Head of caudate nucleus (tissue), 42 donors: ENCODE measurements at places on chromosomes 6 and 20.

DNA sequence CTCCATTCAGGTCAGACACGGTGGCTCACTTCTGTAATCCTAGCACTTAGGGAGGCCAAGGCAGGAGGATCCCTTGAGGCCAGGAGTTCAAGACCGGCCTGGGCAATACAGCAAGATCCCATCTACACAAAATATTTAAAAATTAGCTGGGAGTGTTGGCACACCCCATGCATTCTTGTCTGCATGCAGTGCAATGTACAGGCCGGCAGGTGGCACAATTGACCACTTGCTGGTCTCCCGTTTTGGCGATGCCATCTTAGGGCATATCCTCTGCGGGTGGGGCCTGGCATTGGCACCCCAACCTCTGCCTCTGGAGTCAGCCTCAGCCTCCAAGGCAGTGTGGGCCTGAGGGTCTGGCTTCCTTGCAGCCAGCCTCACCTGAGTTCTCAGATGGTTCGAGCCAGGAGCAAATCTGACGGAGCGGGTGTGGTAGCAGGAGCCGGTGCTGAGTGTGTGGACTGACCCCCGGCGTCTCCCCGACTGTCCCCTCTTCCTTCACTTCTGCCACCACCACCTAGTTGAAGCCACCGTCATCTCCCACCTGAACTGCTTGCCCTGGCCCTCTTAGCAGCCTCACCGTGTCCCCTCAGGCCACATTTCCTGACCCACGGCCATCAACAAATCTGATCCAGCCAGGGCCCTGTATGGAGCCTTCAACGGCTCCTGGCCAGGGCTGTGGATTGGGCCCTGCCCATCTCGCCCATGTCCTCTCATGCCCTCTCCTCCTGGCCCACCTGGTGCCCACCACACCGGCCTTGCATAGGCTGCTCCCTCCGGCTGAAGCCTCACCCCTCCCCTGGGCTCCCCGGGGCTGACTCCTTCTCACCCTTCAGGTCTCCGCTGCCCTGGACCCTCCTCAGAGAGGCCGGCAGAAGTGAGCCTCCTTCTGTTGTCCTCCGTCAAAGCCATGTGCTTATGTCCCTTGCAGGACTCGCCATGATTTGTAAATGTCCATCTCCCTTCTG is 44.0 kb downstream of the EFCAB8 start:
- DNase-seq: peak; percentile 83

DNA sequence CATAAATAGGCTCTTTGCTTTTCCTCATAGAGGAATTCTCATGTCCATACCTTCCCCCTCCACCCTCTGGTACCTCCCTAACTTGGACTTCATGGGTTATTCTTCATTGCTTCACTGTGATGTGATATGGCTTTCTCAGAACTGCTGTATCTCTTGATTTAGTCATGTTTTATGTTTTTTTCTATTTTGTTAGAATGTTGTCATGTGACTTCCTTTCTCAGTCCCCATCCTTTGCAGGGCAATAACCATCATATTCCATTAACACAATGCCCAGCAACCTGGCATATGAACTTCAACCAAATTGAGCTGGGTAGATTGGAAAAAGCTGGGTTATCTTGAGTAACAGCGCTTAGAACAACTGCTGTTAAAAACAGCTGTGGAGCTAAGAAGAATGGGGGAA is 190.9 kb upstream of the PRSS16 start:
- DNase-seq: no peak

- DNase-seq: no peak
These were observed 369.4 kb downstream of the TAF4 start for GRCh38 chr20:61696181-61696735.

DNA sequence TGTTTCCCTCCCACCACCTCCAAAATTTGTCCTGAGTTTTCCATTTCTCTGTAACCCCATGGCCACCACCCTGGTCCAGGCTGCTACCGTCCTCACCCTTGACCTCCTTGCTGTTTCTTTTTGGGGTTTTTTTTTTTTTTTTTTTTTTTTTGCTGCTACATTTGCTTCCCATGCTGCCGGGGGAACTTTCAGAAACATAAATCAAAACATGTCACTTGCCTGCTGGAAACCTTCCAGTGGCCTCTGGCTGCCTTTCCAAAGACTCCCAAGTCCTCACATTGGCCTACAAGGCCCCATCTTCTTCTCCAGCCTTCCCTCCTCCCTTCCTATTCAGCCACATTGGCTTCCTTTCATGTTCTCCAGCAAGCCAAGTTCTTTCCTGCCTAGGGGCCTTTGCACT is 50.4 kb upstream of the PTGIS start:
- no peak for DNase-seq

- no peak for DNase-seq
These were observed 20.1 kb downstream of the RNF24 start for GRCh38 chr20:3995067-3995748.

GRCh38 chr6:142339113-142339512 is 37.3 kb downstream of the ADGRG6 start:
- no peak for DNase-seq

DNA sequence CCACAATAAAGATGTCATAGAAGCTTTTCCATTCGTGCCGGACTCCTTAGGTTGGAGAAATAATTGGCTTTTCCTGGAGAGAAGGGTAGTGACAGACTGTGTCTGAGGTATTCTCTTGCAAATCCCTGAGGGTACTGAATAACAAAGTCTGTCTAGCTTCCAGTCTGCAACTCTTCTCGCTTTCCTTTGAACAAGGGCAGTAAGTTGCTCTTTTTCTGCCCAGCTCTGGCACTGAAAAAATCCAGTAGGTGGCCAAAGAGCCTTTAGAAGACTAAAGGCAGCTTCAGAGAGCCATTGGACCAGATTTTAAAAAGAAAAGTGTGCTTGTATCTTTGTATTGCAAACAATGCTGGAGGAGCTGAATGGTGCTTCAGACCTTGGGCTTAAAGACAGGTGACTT is 20.7 kb upstream of the RREB1 start:
- DNase-seq: peak; percentile 12

DNA sequence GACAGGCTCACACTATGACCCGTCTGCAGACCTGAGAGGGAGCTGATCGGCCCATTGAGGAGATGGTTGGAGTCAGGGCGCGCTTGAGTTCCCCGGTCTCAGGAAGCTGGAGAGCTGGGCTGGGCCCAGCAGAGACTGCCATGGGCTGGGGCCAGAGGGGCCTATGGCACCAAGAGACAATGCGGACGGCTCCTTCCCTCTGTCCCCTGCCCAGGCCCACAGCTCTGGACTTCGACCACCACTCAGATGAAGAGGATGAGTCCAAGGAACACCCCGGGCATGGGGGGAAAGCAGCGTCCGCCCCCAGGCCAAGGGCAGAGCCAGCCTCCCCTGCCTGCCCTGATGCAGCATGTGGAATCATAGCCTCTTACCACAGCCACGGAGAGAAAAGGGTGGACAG is 40.2 kb upstream of the PHACTR3 start:
- DNase-seq: no peak

DNA sequence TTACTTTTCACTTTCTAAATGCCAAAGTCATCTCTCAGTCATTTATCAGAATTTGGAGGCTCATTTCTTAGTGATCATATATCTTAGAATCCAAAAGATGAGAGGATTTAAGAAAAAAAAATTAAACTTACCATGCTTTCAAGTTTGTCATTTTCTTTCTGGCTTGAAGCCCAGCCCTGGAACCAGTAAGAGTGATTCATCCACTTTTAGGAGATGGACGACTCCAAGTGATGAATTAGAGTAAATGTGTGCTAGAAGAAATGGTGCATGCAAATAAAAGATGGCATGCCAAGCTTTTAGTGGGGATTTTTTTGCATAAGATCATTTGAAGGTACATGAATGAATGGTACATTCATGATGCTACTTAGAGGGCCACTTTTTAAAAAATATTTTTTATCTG is 20.1 kb downstream of the PLCB1 start:
- DNase-seq: no peak

- no peak for DNase-seq
These were observed 223.2 kb upstream of the GMDS start for GRCh38 chr6:2468601-2468955.

DNA sequence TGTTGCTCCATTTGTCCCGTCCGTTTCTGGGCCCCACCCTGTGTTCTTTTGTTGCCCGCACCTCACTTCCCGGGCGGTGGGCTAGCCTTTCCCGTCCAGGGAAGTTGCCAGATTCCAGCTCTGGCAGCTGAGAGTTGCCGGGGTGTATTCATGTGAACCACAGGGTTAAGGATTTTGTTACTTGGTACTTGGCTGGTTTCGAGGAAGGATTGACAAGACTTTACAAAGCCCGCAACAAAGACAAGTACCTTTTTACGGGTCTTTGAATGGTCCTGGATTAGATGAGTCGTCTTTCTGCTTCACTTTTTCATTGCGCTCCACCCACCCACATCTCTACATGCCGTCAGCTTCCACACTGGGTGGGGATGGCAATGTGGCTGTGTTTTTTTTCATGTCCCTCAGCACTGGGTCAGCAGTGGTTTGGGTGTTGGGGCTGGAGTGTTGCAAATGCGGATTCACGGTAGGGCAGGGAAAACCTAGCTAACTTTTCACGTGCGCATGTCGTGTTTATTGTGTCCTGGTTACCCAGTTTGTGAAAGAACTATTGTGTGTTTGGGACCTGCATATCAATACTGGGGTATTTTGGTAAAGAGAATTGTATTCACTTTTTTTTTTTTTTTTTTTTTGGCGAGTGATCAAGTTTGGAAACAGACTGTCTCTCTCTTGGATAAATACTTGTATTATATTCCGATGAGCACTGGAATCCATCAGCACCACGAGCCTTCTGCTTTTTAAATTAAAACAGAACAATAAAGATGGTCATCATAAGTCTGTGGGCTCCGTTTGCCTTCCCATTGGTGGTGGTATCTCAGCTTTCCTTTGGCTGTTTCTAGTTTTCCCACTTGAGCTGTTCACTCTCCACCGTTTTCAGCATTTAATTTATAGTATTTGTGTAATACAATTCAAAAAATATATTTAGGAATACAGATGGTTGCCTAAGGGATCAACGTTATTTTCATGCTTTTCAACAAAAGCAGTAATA is 1.2 kb downstream of the DUSP22 start:
- DNase-seq: peak; percentile 43
